ENCODE measurements at places on chromosomes 4 and X.
A peak's percentile ranks its signal among the peaks of the same experiment; 100 is the strongest.

DNA sequence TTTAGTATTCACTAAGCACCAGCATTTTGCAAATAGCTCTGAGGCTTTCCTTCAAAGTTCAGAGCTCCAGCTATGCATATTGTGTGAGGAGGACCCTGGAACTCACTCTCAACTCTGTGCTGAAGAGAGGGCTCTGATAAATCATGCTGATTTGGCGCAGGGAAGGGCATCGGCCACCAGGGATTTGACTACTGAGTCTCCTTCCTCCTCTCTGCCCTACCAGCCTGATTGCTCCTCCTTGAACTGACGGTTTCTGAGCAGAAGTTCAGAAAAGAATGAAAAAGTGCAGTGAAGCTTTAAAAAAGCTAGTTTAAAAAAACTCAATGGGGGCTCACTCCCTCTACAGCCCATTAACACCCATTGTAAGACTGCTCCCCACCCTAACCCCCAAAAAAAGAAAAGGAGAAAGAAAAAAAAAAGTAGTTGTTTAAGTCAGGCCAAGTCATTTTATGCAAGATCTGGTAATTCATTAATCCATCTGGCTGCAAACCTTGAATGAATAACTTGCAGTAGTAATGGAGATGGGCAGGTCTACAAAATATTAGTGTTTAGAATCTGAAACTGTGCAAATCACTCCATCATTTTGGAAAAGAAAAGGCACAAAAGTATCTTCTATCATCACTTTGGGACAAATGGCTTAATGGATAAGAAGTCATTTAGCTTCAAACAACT is 13.3 kb downstream of the PPARGC1A start:
- DNase-seq = no peak

DNA sequence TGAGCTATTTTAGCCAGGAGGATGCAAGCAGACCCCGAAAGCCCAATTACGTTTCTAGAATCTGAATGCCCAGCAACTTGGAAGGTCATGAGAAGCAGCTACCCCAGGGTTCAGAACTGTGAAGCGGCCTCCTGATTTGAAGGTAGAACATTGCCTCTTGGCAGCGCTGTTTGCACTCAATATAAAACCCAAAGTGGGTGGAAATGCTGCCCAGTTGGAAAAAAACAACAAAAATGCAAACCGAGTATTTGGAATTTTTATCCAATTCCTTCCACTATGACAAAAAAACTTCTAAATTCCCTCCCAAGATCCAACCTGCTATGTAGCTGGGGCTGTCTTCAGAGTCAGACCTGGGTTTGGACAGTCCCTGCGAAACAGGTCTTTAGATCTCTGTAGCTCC is 103.3 kb upstream of the RBPJ start:
- no peak for DNase-seq

GRCh38 chr4:156635051-156635450 is 336.5 kb downstream of the PDGFC start:
- no peak for DNase-seq

DNA sequence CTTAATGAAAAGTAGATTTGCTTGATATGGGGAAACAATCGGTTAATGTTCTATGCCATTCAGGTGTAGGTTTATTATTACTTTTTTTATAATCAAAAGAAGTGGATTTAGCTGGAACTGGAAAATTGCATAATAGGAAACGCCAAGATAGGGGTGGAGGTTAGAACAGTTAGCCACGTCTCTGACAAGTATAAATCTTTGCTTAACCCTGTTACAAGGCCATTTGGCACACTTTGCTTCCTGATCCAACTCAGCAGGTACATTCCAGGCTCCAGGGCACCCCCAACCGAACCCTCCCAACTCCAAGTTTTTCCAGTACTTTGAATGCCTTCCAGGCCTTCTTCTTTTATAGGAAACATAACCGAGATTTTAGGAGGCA is 50.6 kb upstream of the ACSL4 start:
- no peak for DNase-seq

GRCh38 chr4:137819964-137820383 is 287.7 kb upstream of the PCDH18 start:
- no peak for DNase-seq

GRCh38 chrX:129637217-129638109 is 17.3 kb downstream of the APLN start:
- DNase-seq = peak; percentile 69

DNA sequence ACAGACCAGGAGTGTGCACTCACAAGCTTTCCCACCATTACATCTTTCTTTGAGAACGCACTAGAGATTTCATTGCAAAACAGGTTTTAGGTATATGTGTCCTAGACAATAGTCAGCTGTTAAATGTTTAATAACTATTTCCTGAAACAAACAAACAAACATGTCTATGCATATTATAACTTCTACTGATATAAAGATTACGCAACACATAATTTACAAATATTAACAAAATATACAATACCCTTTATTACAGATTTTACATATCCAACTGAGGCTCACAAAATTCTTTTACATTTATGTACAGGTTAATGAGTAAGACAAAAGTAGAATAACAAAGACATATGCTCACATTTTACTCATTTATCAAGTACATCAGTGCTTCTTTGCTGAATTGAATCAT is 1554.0 kb upstream of the PCDH10 start:
- no peak for DNase-seq

DNA sequence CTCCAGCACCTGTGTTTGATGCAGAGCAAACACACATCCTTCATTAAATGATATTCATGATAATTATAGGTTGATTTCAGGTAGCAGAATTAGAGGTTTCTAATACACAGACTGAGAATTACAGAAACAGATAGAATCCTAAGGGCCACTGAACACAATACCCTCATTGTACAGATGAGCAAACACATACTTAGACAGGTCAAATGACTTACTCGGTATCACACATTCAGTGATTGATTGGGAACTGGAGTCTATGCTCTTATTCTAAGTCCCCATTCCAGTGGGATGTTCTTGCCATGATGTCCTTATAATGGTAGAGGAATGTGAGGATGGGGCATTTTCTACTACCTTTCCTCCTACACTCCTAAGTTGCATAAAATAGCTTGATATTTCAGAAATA is 70.8 kb downstream of the DCAF8L1 start:
- no peak for DNase-seq

DNA sequence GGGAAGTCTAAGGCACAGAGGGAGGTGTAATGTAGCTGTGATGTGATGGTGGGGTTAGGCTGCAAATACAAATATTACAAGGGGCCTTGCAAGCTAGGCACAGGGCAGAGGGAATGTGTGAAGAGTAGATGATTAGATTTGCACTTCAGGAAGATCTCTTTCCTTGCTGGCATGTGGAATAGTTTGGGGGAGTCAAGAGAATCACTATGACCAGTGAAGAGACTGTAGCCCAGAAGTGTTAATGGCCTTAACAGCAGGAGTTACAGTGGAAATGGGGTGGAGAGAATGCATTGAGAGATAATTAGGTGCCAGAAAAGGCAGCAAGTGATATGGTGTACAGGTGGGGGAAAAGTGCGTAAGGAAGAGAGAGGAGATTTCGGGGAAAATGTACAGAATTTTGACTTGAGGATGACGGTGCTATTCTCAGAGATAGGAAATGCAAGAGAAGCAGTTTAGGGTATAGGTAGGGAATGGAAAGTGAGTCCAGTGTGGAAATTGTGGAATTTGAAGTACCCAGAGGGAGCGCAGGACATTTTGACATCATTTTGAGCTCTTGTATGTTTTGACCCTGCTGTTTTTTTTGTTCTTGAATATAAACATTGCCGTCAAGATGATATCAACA is 10.2 kb upstream of the TAPT1 start:
- DNase-seq = no peak

- no peak for DNase-seq
These were observed 99.8 kb downstream of the SPRY1 start for GRCh38 chr4:123496421-123496820.

- no peak for DNase-seq
These were observed 47.5 kb downstream of the SEPTIN11 start for GRCh38 chr4:76997077-76997476.

DNA sequence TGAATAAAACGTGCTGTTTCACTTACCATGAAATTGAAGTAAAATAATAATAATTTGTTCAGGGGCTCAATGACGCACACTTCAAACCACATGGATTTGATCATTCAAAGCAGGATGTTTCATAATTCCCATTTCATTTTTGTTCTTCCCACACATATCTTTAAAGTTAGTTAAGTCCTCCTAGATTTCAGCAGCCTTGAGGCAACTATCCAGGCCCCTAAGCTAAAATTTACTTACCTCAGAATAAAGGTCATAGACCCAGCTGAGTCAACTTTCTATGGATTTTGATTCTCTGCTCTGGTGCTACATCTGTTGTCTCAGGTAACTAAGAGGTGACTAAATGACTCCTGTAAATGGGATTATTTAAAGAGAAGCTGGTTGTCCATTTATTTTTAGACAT is 25.0 kb downstream of the GPR174 start:
- no peak for DNase-seq

- no peak for DNase-seq
These were observed 81.4 kb downstream of the CEP44 start for GRCh38 chr4:174365018-174365587.

GRCh38 chr4:4601803-4602369 is 60.0 kb upstream of the STX18 start:
- DNase-seq = no peak

GRCh38 chr4:24979554-24979953 is 51.2 kb downstream of the LGI2 start:
- no peak for DNase-seq

DNA sequence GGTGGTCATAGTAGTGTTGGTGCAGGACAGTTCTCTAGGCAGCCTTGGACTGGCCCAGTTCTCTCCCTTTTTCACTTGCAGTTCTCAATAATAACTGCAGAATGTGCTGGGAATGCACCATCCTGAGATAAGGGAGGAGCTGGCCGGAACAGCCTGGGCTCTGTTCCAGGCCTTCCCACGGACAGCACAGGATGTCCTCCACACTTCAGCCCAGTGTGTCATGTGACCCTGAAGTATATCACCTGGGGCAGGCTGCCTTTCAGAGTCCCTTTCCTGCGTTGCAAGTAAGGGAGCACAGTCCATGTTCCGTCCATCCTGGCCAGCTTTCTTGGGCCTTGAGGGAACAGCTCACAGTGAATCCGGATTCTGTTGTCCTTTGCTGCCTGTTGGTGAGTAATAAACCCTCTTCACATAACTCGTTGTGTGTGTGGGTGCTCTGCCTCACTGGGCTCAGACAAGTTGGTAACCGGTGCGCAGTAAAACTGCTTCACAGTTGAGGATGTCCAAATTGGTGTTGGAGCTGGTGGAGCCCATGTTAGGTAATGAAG is 32.3 kb upstream of the BBS12 start:
- DNase-seq = no peak

- no peak for DNase-seq
These were observed 20.3 kb upstream of the HMX1 start for GRCh38 chr4:8891646-8892555.

GRCh38 chr4:99382745-99383360 is 30.3 kb upstream of the ADH1C start:
- DNase-seq = no peak

- DNase-seq = no peak
These were observed 58.9 kb downstream of the HOPX start for GRCh38 chr4:56622176-56622575.

- DNase-seq = no peak
These were observed 168.3 kb upstream of the PUDP start for GRCh38 chrX:7316280-7316679.

GRCh38 chr4:38313175-38313574 is 350.8 kb upstream of the KLF3 start:
- no peak for DNase-seq

DNA sequence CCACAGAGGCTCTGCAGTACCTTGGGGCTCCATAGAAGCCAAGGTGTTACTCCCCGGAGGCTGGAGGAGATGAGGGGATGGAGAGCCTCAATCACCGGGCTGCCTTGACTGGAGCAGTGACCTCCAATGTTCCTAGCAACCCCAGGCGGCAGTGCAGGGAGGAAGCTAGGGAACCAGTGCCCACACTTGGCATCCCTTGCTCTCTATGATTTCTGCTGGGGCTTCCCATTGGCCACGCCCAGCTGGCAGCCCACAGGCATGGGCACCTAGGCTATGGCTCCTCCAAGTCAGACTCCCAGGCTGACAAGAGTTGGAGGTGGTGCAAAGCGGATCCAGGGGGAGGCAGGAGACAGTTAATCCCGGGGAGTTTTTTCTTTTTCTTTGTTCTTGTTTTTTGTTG is 229.7 kb downstream of the EVC2 start:
- no peak for DNase-seq

GRCh38 chrX:115968436-115969252 is 201.9 kb upstream of the AGTR2 start:
- DNase-seq = no peak

GRCh38 chr4:173488074-173488473 is 42.0 kb downstream of the HAND2 start:
- DNase-seq = no peak

GRCh38 chr4:1233641-1234308 is 15.2 kb downstream of the CTBP1 start:
- DNase-seq = no peak

DNA sequence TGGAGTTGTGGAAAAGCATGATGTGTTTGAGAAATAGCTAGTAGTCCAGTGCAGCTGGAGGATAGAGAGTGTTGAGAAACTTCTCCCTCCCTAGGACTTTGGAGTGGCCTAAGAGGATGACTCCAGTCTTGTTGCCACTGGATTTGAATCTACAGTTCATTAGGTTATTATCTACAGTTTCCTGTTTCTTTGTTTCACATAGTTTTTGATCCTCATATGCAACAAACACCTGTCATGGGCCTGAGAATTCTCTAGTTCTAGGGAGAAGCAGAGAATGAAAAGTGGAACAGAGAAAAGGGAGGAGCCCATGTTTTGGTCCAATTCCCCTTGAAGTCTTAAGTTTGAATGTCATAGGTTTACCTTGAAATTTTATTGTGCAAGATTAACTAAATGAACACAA is 73.6 kb upstream of the TBC1D9 start:
- no peak for DNase-seq

GRCh38 chr4:188002323-188002722 is 6.8 kb downstream of the ZFP42 start:
- DNase-seq = no peak

GRCh38 chr4:149084144-149084543 is 641.9 kb upstream of the NR3C2 start:
- DNase-seq = no peak

- no peak for DNase-seq
These were observed 113.2 kb downstream of the USP9X start for GRCh38 chrX:41198410-41198809.

DNA sequence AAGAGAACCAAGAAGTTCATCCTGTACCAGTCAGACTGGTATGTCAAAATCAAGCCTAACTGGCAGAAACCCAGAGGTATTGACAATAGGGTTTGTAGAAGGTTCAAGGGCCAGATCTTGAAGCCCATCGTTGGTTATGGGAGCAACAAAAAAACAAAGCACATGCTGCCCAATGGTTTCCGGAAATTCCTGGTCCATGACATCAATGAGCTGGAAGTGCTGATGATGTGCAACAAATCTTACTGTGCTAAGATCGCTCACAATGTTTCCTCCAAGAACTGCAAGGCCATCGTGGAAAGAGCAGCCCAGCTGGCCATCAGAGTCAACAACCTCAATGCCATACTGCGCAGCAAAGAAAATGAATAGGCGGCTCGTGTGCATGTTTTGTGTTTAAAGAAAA is 172.7 kb upstream of the MED14 start:
- no peak for DNase-seq

- no peak for DNase-seq
These were observed 392 bp upstream of the UGT2A3 start for GRCh38 chr4:68951806-68952585.
